ENCODE measurements at places on chromosomes 3 and 15.

DNA sequence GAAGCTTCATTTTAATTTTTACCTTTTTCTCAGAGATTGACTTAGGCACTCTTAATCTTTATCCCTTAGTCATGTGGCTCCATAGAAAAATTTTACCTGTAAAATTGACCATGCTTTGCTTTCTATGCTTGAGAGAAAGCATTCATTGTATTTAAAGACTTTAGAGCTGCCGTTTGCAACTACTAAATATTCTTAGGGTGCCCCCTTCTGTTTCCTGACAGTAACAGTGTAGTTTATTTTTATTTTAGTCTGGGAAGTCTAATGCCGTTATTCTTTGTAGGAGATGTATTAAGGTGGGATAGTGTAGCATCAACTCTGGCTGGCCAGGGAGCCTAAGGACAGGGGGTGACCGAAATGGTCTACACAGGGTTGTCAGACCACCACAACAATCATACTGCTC lies 84.5 kb upstream of the SYNPR start:
- no peak for DNase-seq

GRCh38 chr3:171072432-171072831 lies 45.9 kb upstream of the SLC2A2 start:
- no peak for DNase-seq

DNA sequence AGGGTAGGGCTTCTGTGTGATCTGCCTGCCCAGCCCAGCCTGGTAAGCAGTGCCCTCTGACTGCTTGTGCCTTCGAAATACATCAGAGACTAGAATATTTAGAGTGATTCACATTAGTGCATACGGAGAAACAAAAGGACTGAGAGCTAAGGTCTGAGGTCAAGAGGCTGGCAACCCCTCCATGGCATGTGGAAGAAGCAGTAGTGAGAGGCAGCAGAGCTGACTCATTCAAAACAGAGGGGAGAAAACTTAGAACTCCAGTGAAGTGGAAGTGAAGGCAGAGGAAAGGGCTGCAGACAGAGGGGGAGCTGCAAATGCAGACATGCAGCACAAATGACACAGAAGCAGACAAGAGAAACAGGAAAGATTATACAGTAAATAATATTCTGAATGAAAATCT lies 61.6 kb downstream of the ULK4 start:
- no peak for DNase-seq

DNA sequence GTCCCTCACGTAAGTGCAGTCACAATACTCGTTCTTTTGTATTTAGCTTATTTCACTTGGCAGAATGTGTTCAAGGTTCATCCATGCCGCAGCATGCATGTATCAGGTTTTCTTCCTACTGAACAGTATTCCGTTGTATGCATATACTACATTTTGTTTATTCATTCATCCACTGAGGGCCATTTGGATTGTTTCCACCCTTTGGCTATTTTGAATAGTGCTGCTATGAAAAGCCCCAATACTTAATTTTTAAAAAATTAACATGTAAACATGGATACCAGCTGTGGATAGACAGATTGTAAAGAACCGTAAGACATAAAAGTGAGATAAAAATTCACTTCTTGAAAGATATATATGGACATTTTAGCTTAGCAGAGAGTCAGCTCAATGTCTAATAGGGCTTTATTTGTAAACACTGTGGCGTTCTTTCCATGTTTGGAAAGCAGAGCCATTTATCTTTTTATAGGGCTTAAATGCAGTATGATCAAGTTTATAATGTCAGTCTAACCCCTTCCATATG lies 115.9 kb downstream of the VPS8 start:
- DNase-seq, result no peak

- no peak for DNase-seq
Observed at GRCh38 chr15:71116366-71116765, 1.1 kb downstream of the THSD4 start.

DNA sequence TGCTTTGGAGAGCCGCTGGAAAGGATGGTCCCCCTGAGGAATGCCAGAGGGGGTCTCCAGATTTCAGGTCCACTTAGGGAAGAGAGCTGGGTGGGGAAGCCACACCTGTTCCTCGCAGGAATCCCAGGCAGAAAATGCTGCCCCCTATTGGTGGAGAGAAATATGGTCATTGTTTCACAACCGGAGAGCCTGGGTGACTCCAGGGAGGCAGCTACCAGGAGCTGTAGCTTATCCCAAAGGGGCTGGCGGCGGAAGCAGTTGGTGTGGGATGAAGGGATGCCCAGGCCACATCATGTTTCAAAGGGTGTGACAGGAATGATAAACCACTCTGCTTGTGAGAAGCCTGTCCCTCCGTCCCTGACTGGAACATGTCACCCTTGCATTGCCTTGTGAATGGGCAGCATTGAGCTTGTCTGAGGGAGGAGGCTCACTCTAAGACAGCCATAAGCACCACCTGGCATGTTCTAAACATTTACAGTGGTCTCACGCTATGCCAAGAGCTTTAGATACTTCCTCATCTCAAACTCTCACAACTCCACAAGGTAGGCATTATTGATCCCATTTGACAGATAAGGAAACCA lies 34.5 kb downstream of the POMGNT2 start:
- DNase-seq, result no peak

GRCh38 chr15:90478846-90479481 lies 50.8 kb upstream of the CRTC3 start:
- no peak for DNase-seq

GRCh38 chr3:25571285-25571684 lies 93.4 kb downstream of the TOP2B start:
- DNase-seq, result no peak

DNA sequence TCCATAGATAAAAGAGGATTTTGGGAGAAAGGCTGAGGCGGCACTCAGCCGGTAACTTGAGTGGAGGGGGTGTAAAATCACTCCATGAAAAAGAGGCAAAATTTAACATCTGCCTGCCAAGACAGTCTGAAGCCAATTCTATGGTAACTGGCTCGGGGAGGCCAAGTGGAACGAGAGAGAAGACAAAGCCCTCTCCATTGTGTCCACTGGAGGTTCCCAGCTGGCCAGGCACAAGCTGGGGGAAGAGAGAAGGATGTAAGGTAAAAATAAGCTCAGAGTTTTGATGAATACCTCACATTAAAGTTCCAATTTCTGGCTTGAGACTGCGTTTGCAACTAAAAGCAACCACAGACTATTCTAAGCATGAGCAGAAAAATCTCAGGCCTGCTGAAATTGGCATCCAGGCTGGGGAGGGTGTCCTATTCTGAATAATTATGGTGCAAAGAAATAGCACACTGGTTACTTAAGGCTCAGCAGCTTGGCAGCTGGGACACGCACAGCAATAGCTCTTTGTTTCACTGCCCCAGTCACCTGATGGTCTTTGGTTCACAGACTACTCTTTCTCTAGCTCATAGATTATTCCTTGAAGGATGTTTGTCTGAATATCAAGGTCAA lies 48.8 kb downstream of the CHRD start:
- no peak for DNase-seq

GRCh38 chr15:70100474-70101341 lies 3.0 kb upstream of the TLE3 start:
- no peak for DNase-seq

DNA sequence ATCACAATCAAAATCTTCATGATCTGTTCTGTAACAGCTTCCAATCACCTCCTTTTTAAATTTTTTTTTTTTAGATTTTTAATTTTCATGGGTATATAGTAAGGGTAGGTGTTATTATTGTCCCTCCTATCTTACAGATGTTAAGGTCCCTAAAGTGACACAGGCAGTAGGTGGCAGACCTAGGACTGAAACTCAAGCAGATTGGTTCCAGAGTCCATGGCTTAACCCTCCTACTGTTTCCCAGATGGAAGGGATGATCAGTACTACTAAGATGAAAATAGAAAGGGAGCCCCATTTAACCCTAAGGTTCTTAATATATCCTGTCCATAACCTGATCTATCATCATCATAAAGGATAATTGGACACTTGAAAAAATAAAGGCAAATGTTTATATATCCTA lies 57.1 kb downstream of the CHAC1 start:
- DNase-seq, result no peak

DNA sequence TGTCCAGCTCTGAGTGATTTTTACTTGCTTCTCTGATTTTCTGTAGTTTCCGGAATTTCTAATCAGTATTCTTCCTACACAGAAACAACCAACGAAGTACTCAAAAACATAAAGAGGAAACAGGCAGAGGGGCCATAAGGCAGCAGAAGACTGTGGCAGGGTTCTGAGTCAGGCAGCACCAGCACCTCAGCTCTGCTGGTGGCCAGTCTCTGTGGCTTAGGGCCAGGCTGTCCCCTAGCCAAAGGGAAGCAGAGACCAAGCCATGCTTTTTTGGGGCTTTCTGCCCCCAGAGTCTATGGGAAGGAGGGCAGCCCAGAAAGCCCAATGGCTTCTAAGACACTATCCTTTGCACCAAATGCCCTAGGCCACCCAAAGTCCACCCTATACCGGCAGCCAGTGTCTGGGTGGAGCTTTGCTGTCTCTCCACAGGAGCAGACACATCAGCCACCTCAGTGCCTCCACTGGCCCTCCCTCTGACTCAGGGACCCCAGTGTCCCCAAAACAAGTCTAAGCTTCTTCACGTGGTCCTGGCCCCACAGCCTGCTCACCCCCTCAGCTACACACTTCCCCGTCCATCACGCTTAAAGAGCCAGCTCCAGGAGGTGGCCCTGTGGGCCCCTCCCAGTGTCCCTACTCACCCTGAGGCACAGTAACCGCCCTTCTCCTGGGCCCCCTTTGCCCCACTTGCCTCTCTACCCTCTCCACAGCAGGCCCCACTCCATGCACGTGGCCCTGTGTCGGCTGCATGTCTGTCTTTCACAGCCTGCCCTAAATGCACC lies 46.2 kb downstream of the CCDC12 start:
- DNase-seq, result no peak

DNA sequence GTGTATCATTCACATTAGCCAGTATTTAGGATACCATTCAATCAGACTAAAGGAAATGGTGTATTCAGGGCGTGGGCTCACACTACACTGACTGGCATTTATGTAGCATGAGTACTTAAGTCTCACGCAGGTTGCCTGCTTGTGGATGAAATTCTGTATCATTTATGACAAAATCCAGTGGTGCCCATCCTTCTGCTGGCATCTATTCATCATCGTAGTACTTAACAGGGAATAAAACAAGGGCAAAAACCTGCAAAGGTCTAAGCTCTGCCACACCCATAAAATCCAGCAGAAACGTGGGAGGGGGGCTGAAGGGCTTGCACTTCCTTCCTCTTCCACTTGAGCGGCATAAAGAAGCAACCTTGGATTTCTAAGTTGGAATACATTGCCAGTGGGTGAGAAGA lies 2.7 kb downstream of the GAP43 start:
- no peak for DNase-seq

DNA sequence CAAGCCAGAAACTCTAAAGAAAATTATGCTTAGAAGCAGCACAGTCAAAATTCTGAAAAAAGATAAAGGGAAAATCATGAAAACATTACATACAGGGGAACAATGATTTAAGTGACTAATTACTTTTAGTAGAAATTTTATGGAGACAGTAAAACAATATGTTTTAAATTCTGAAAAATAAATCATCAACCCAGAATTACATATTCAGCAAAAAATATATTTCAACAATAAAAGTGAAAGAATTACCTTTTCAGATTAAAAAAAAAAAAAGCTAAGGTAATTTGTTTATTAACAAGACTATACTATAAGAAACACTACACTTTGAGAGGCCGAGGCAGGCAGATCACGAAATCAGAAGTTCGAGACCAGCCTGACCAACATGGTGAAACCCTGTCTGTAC lies 32.4 kb upstream of the IGF2BP2 start:
- no peak for DNase-seq

All from C1 segment of cervical spinal cord (tissue), 14 donors.